ENCODE measurements at places on chromosomes 7 and 10.

- no peak for DNase-seq
These were observed 695.6 kb upstream of the IGFBP3 start for GRCh38 chr7:46616636-46617035.

DNA sequence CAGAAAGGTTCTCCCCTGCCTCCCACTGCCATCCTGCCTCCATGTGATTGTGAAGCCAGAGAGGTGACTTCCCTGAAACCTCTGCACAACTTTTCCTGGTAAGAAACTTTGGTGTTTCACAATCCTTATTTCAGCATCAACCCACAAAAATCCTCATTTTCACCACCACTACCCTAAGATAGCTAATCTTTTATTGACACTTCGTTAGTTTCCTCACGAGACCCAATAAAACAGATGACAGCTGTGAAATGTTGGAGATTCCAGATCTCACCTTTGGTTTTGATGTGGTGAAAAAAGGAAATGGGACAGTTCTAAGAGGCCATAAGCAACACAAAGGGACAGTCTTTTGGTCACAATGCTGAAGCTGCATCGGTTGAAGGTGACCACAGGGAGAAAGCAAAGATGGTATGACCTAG is 59.9 kb upstream of the TM9SF3 start:
- no peak for DNase-seq

DNA sequence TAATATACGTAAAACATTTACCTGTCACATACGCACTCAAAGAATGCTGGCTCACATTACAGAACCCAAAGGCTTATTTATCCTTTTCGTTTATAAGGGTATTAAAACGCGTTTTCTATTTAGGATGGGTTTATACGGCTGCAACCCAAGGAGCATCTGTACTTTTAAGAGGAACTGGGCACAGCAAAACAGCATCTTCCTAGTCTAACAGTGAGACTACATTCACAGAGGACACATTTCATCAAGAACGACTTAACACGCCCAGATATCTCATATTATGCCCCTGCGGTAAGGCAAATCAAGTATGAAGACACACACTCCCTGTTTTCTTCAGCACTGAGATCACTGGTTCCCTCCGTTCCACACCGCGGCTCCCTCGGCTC is 533 bp upstream of the DMTF1 start:
- DNase-seq = no peak

- DNase-seq = peak; percentile 18
These were observed 112.1 kb downstream of the VPS41 start for GRCh38 chr7:38796626-38797501.

DNA sequence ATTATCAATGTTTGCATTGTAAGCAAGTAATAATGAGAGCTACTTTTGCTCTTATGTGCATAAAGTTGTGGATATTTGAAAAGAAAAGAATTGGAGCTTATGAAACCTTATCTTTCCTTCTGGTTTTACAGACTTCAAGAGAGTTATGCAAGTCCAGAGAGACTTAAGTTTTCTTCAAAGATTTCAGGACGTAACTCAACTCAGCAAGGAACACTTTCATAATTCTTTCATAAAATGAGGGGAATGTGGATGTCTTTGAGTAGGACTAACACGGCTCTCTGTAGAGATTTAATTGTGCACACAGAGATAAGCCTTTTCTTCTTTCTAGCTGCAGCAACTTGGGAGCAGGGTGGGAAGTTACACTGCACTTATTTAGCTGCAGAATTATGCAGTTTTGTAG is 97.5 kb downstream of the DNAJB9 start:
- no peak for DNase-seq

GRCh38 chr7:137958470-137959431 is 43.1 kb downstream of the CREB3L2 start:
- DNase-seq = no peak

DNA sequence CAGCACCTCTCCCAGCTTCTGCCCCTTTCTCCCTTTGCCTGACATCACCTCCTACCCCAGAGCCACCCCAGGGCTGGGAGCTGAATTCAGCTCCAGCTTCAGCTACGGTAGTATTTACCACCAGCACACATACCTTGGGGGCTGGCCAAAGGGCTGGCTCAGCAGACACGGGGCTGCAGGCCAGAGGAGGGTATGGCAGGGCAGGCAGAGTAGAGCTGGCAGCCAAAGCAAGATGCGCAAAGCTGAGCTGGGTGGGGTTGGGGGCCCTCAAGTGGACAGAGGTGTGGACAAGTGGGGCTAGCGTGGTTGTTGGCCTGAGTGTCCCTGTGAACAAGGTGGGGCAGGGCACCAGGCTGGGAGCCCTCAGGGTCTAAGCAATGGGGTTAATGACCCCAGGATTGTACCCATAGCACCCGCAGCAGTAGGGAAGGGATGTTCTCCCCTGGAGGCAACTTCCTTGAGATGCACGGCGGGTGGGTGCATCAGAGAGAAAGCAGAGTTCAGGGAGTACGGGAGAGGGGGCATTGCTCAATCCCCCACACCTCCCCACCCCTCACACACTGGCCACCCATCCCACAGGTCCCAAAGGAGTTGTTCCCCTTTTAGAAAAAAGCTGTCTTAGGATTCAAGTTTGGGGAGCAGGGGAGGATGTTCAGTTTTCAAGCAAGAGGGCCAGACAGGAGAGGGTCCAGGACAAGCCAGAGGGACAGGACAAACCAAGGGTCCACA is 8.0 kb downstream of the VSIR start:
- no peak for DNase-seq

- DNase-seq = no peak
These were observed 170.8 kb upstream of the HABP2 start for GRCh38 chr10:113381981-113382509.

GRCh38 chr10:83469728-83470331 is 669.5 kb upstream of the GHITM start:
- no peak for DNase-seq

DNA sequence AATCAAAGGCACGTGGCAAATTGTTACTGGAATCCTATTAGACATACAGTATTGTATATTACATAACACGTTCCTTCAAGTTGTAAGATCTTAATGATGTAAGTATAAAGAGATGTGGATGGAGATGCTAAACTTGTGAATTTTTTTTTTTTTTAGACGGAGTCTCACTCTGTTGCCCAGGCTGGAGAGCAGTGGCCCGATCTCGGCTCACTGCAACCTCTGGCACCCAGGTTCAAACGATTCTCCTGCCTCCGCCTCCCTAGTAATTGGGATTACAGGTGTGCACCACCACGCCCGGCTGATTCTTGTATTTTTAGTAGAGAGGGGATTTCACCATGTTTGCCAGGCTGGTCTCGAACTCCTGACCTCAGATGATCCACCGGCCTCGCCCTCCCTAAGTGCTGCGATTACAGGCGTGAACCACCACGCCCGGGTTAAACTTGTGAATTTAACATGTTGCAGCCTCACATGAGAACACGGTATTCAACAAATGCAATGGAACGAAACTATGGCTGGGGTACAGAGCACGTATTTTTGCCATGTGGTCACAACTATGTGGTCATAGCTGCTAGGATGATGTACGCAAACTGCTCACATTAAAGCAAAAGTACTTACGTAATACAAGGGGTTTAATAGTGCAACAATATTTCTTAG is 818 bp upstream of the SUPV3L1 start:
- no peak for DNase-seq

- no peak for DNase-seq
These were observed 500.1 kb upstream of the ZMIZ1 start for GRCh38 chr10:78568620-78569019.

- DNase-seq = no peak
These were observed 528.7 kb downstream of the CALN1 start for GRCh38 chr7:71883415-71883814.

GRCh38 chr7:85356916-85357315 is 170.1 kb upstream of the SEMA3D start:
- DNase-seq = no peak

DNA sequence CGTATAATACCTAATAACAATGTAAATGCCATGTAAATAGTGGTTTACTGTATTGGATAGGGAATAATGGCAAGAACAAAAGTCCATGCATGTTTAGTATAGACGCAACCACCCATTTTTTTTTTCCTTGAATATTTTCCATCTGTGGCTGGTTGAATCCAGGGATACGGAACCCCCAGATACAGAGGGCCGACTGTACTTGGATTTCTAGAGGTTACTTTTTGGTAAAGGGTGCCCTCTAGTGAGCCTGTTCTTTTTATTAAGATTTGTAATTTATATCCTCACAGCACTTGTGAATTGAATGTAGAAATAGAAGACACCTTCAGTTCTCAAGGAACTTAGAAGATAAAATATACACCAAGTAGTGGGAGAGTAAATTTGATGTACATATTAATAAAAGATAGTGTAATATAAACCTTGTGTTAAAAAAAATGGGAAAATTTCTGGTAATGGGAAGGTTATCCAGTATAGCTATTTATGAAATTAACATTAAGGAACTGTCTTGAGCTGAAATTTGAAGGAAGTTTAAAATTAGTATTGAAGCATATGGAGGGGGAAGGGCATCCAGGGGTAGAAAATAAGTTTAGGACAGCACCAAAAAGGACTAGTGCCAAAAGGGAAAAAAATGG is 32.0 kb downstream of the EXOC6 start:
- no peak for DNase-seq

DNA sequence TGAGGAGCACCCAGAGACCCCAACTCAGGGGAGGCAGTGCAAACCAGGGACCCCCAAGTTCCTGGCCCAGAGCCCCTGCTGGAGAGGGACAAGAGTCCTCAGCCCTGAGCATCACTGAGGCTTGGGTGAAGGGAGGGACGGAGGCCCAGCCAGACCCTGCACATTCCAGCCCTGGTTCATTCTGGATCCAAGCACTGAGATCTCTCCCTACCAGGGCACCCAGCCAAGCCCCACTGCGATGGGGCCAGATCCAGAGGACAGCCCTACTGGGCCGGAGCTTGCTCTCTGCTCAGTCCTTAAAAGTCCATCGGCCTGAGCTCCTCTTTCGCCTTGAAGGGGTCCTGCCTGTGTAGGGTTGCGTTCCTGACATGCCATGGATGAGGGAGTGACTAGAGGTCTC is 40.5 kb upstream of the RABGEF1 start:
- no peak for DNase-seq
